ENCODE measurements at places on chromosomes 6 and 20.

- no peak for DNase-seq
Measured at GRCh38 chr20:13900496-13900895, 89.9 kb downstream of the SEL1L2 start.

DNA sequence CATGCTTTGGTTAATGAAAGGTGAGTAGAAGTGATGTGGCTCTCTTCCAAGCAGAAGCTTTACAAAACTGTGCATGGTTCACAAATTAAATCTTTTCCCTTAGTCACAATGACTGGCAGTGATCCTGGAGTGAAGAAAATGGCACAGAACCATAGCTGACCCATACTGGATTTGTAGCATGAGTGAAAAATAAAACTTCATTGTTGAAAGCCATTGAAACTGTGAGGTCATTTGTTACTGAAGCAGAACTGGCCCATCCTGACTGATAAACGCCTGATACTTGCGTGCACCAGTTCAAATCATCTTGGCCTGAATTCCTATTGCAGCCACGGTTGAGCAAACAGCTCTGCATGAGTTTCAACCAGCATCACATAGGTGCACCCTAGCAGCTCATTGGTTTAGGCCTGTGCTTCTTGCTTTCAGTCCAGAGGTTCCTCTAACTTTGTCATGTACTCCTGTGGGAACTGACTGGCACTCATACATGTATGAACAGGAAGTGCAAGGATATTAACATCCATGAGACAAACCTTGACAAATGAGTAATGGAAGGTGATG, 40.5 kb downstream of the SAMD5 start:
- DNase-seq: no peak

DNA sequence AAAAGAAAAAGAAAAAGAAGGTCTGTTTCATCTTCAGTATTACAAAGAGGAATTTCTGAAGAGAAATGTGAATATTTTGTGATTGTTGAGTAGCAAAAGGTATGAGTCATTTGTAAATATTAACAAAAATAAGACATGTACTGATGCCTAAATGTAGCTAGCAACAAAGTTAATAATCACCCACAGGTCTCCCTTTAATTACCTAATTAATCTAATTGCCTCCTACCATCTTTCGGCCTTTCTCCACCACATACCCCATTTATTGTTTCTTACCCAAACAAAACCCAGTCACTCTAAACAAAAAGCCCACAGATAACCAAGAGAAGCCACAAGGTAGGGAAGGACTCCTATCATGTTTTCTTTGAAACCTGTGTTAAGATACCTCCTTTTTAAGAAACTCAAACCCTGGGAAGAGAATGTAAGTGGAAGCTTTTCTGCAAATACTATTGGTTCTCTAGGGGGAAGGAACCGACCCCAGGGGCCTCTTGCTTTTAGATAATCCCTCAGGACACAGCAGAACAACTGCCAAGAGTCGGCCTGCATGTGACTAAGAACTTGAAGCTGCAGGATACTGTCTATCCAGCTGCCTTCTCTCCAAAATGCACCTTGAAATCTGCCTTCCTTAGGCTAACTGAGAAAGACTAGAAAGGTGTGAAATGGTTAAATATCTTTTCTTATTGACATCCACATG, 16.1 kb upstream of the STK38 start:
- no peak for DNase-seq

GRCh38 chr6:14862845-14863244, 383.0 kb upstream of the JARID2 start:
- no peak for DNase-seq

DNA sequence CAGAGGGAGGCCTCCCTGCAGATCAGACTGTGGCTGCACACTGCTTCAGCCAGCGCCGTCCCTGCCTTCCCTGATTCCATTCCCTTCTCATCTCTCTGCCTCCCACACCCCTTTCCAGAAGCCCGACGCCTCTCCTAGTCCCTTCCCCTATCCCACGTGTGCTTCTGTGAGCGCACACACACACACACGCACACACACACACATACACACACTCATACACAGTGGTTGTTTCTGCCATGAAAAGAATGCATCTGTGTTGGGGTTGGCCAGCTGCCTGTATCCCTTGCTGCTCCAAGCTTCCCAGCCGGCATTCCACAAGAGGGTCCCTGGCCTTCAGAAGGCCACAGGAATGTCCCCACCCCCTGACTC, 51.7 kb downstream of the MOCS1 start:
- no peak for DNase-seq

GRCh38 chr6:111591370-111591900, 14.2 kb downstream of the TRAF3IP2 start:
- DNase-seq: no peak

DNA sequence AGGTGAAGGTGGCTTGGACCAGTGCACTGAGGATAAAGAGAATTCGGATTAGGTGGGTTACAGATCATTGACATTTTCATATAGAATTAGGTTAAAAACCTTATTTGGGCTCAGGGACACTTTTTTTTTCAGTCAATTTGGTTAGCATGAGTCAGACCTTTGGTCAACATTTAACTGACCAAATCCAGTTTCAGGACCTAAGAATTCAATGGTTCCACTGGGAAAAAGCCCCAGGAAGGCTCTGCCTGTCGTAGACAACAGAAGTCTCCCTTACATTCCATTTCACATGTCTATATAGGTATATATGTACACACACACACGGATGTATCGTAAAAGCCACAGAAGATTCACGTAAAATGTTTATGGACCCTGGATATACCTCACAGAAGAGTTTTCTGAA, 184.2 kb upstream of the RREB1 start:
- no peak for DNase-seq

GRCh38 chr6:95280686-95281273, 296.6 kb upstream of the MANEA start:
- no peak for DNase-seq

GRCh38 chr6:82363428-82364086, at the start of gene TPBG:
TPBG (plus strand) TSS chr6:82363817; CDS start chr6:82364962, 1,145 bp downstream.
- no peak for DNase-seq

GRCh38 chr6:13066050-13066449, 262.3 kb downstream of the TBC1D7 start:
- no peak for DNase-seq
